Activated naive CD4-positive, alpha-beta T cell treated with anti-CD3 and anti-CD28 coated beads for 36 hours (primary cell): ENCODE measurements at places on chromosomes 2 and 18.

- DNase-seq = no peak
Measured at GRCh38 chr2:77018219-77018618, 504.0 kb downstream of the LRRTM4 start.

GRCh38 chr2:64649626-64650025 is 4.1 kb downstream of the SERTAD2 start:
- no peak for DNase-seq

GRCh38 chr2:106944215-106944614 is 58.2 kb upstream of the ST6GAL2 start:
- no peak for DNase-seq

- peak; percentile 15 for DNase-seq
Measured at GRCh38 chr18:38790303-38790702, 1224.7 kb upstream of the CELF4 start.

DNA sequence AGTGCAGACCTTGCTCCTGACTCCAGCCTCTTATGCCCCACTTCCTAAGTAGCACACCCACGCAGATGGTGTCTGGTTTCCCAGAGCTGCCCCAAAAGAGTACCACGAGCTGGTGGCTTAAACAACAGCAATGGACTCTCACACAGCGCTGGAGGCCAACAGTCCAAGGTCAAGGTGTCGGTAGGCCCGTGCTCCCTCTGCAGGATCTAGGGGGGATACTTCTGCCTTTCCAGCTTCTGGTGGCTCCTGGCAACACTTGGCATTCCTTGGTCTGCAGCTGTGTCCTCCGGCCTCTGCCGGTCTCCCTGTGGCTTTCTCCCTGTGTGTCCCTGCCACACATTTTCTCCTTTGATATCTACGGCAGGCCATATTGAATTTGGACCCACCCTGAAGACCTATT is 99.0 kb downstream of the TSHZ1 start:
- no peak for DNase-seq

- no peak for DNase-seq
Measured at GRCh38 chr18:29982218-29982617, 1060.3 kb downstream of the DSC3 start.
